NT2/D1 (cell line): ENCODE measurements at places on chromosomes 13 and 19.

DNA sequence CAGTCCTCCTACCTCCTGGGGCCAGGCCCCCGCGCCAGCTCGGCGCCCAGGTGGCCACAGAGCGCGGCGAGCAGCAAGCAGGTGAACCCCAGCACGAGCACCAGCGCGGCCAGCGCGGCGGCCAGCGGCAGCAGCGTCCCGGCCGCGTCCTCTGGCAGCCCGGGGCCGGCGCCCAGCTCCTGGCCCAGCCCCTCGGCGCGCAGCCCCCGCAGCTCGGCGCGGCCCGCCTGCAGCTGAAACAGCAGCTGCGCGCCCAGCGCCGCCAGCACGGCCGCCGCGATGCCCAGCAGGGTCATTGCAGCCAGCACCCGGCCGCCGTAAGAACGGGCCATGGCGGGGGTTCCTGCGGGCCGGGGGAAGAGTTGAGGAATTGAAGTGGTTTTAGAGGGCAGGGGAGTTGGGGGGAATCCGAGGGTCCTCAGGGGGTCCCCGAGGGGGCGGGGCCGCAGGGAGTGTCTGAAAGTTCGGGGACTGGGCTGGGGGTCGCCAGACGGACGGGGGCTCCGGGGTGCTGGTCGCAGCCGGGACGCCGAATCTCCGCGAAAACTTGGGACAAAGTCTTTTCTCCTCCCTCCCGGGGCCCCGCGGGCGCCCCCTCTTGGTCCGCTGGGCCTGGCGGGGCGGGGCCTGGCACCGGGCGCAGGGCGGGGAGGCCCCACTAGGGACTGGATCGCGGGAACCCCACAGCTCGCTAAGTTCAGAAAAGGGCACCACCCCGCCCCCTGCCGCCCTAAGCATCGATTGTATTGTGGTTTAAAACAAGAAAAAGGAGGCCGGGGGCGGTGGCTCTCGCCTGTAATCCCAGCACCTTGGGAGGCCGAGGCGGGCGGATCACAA is at the start of gene TMEM221:
TSS of gene TMEM221 (minus strand) at position 538 of the 837 bp plus-strand sequence. CDS start at position 332, 206 bp downstream.
- DNase-seq, result no peak

GRCh38 chr13:87942205-87942604 is 271.0 kb downstream of the SLITRK5 start:
- no peak for DNase-seq

DNA sequence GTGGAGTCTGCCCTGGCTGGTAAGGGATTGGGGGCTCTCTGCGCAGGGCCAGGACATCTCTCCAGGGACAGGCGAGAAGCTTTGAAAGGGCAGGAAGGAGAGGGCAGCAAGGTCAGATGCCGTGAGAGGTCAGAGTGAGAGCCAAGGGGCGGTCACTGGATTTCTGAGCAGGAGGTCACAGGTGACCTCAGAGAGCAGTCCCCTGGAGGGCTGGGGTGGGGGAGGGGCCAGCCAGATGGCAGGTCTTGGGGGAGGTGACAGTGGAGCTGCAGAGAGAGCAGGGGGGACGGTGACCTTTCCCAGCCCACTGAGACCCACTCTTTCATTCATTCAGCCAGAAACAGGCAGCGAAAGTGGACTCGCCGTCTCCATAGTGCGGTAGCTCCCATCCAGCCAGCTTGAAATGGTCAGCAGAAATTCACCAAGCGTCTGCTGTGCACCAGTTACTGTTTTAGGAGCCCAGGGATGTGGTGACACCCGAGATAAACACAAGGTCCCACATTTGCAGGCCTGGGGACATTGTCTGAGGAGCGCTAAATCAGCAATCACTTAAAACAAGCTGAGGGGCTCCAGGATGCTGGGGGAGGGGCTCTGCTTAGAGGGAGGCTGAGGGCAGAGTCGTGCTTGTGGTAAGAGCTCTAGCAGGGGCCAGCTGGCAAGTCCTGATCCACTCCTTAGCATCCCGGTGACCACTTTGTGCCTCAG is 10.2 kb downstream of the CARM1 start:
- no peak for DNase-seq

- peak; percentile 27 for DNase-seq
Measured at GRCh38 chr19:3210347-3211017, 14.0 kb upstream of the CELF5 start.

DNA sequence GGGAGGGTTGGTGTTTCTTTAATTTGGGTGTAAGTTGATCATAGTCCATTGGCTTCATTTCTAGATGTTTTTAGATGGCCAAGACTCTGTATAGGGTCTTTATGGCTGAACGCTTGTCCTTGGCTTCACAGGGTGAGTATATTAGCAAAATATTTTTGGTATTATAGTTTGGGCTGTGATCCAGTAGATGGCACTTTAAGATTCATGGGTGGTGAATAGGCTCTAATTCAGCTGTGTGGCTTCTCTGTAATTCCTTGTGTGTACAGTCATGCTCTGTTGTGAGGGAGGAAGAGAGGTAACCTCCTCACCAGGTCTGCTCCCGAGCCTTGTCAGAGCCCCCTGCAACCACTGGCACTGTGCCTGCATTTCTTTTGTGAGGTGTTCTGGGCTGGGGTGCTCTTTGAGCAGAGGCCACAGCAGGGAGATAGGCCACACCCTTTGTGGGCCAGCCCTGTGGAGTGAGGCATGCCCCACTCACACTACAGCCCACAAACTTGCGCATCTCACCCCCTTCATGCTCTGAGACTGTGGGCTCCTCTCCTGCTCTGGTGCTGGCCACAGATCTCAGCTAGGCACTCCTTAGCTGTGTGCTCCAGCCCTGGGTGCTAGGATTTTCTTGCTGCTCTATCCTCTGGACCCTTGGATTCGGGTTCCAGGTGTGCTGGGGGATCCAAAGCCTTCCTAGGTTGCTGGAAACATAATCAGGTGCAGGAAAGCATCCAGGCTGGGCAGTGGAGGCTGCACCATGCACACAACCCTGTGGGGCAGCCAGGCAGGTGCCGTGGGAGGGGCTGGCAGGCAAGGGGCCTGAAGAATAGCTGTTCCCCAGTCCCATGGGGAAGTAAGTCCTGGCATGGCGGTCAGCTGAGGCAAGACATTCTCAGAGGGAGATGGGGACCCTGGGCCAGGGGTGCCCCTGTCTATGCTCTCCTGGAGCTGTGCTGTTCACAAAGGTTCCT is 193.9 kb downstream of the GPC5 start:
- DNase-seq, result no peak

- no peak for DNase-seq
Measured at GRCh38 chr13:114067886-114068651, 64.4 kb downstream of the RASA3 start.

- DNase-seq, result no peak
Measured at GRCh38 chr19:24081056-24081455, 5.9 kb upstream of the ZNF254 start.

DNA sequence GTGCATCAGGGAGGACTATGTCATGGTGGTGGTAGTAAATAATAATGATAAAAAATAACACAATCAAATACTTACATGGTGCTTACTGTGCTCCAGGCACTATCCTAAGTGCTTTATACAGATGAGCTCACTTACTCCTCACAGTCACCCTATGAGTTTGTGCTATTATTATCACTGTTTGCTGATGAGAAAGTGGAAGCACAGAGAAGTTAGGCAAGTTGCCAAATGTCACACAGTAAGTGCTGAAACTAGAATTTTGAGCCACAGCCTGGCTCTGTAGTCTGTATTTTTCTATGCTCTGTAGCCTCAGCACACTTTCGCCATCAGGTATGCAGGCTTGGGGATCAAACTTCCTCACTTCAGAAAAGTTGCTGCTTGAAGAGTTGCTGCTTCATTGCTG is 46.6 kb downstream of the HTR2A start:
- no peak for DNase-seq

GRCh38 chr19:1568320-1569019 is at the start of gene MEX3D:
MEX3D (minus strand) TSS chr19:1568325; CDS start chr19:1568058, 267 bp downstream.
- no peak for DNase-seq

DNA sequence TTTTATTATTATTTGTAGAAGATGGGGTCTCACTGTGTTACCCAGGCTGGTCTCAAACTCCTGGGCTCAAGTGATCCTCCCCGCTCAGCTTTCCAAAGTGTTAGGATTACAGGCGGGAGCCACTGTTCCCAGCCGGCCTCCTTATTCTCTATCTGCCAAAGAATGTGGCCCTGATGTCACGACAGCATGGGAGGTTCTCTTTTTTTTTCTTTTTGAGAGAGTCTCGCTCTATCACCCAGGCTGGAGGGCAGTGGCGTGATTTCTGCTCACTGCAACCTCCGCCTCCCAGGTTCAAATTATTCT is 23.5 kb downstream of the CARM1 start:
- DNase-seq, result no peak

DNA sequence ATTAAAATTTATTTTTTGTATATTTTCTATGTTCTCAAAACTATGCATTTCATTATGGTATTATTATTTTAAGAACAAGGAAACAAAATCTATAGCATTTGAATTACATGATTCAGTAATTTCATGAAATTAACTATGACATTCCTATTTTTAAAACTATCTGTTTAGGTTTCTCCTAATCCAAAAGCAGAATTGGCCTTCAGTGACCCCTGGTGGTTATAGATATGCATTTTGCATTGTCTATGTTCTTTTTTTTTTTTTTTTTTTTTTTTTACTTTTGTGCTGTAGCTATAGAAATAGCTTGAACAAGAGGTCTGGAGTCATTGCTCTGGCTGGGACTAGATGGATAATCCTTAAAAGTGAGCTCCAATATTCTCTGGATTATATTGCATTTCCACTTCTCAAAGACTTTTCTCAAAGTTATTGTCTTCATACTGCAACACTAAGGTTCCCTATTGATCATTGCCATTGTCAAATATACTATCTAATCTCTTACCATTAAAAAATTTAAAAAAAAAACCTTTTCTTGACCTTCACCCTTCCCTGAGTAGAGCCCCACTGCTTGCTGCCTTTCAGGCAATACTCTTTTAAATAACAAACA is 15.9 kb upstream of the DNAJC3 start:
- no peak for DNase-seq

DNA sequence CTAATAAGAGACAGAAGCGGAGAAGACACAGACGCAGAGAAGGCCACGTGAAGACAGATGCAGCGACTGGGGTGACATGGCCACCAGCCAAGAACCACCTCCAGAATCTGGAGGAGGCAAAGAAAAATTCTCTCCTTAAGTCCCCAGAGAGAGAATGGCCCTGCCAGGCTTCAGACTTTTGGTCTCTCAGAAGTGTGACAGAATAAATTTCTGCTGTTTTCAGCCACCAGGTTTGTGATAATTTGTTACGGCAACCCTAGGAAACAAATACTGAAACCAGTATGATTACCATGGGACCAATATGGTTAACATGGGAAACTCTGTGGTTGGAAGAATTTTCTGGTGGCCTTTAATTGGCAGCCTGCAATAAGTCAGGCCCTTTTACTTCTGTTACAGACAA is 63.9 kb upstream of the DOCK9 start:
- no peak for DNase-seq

- DNase-seq, result no peak
Measured at GRCh38 chr13:45792827-45793303, 58.7 kb downstream of the SIAH3 start.

- no peak for DNase-seq
Measured at GRCh38 chr13:46739447-46740098, 57.4 kb downstream of the ESD start.

GRCh38 chr13:99439850-99440604 is 61.2 kb upstream of the TM9SF2 start:
- DNase-seq, result no peak
